GM13976 (cell line): ENCODE measurements at places on chromosomes 1 and 21.

DNA sequence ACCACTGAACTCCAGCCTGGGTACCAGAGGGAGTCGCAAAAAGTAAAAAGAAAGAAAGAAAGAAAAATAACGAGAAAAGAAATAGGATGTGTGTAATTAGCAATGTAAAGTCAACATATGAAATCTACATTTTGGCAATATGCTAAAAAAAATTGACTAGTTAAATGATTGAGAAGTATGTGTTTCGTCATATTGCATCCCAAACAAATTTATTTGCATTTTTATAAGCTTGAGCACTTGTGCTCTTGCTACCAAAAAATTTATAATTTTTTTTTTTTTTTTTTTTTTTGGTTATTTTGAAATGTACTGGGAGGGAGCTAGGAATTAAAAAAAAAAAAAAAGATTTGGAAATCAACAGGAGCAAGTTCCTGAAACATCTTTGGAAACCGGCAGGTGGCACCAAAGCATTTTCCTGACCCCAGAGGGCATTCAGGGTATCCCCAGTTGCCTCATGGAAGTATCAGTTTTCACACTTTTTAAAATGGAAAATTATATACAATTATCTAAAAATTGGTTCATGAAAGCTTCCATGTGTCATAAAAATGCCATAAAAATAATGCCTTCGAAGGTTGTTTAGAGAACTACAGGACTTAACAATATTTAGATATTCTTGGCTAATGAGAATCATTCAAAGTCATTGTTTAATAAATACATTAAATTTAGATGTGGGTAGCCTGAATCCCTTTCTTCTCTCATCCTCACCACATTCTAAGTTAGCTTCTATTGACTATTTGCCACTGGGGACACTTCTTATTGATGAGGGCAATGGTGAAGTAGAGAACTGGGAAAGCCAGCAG, 4.8 kb upstream of the HEATR1 start:
- peak; percentile 24 for DNase-seq

DNA sequence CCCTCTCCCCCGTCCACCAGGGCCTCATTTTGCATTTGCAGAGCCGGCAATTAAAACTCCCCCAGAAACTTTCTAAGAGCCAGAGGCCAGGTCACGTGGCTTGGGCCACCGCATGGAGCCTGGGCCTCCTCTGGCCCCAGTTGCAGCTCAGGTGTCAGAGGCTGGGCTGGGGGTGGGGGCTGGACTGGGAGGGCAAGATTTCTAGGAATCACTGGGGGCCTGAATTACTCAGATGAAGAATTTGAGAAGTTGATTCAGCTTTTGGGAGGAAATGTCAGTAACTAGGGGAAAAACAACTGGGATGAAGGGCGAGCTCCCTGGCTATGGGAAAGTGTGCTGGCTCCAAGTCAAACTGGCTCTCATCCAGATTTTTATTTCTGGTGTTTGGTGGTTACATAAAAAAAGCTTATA, 151.0 kb downstream of the CDC7 start:
- no peak for DNase-seq

DNA sequence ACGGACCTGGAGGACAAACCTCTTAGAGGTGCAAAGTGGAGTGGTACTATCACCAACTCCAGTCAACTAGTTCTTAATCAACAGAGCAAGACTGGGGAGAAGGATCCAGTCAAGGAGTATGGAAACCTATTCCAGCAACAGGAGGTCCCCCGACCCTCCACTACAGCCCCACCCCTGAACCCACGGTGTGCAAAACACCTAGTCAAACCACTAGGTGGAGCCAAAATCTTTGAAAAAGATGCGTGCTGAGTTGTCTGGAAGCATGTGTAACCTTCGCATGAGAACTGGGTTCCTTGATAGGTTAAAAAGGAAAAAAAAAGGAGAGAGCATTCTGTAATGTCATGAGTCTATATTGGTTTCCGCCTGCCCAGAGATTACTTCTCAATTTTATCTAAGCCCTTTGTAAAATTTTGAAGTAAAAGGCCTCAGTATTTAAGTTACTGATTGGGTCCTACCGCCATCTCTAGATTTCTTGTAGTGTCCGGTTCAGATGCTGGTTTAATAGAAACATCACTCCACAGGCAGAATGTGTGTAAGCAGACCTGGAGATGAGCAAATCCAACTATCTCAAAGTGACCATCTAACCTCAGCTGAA, 81.9 kb upstream of the HAO2 start:
- DNase-seq = peak; percentile 55

DNA sequence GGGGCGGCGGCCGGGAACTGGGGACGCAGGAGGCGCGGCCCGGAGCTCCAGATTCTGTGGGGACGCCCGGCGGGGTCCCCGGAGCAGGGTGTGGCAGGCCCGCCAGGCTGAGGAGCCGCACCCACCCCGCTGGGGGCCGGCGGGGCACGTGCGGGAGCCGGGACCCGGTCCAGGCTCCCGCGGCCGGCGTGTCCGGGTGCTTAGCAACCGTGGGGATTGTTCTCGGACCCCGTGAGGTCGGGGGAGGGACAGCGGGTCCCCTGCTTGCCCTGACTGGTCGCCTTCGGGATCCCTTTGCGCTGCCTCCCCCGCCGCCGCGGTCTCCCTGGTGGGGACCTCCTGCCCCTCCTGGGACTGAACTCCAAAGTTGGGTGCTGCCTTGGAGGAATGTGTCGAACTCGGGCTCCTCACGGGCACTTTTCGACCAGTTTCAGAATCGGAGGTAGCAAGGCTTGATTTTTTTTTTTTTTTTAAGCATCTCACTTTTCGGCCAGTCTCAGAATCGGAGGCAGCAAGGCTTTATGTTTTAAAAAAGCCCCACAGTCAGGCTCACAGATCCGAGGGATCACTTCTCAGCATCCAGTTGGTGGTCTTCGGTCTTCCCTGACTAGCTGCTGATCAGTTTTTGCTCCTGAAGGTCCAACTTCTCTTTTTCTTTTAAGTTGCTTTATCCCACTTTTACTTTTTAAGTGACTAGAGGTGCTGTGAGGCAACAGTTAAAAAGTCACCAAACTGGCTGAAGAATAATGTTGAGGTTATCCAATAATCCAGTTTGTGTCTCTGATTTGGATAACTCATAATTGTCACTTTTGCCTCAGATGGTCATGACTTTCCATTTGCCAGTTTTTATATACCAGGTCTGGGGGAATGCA, 648 bp downstream of the FAM76A start:
- DNase-seq = peak; percentile 82

DNA sequence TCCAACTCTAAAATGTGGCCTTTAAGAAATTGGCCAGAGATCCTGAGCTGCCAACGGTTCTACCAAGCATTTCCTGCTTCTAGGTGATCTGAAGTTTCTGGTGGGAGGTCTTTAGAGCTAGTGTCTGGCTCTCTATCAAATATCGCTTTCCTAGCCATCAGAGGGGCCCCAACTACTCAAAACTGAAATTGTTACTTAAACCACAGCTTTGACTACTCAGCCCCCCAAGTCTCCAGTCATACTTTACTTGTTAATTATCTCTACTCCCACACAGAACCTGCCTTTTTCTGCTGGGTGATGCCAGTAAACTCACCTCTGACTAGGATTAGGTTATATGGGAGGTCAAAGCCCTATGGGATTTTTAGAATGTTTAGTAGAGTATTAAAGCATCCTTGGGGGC, 95.1 kb downstream of the FASLG start:
- no peak for DNase-seq

- DNase-seq = no peak
These were observed 105.9 kb downstream of the KCNK1 start for GRCh38 chr1:233719655-233720341.

DNA sequence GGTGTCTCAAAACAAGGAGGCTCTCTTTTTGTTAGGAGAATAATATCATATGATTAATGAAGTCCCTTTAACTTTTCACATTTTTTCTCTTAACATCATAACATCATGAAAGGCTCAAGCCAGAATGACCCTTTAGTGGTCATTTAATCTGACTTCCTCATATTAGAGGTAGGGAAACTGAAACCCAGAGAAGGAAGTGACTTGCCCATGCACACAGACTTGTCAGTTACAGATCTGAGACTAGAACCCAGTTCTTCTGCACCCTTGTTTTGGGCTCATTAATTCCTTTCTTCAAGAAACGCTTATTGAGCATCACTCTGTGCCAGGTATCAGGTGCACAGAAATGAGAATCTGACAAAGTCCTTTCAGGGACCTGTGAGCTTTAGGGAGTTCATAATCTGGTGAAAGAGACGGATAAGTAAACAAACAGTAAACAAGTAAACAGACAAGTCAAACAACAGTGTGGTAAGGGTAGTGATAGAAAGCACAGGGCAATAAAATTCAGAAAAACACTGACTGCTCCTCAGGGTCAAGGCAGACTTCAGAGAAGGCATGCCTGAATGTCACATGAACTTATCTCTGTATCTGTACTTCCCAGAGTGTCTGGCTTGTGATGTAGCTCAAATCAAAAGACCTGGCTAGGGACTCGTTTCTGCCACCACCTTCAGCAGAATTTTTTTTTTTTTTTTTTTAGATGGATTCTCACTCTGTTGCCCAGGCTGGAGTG, 38.3 kb upstream of the OSBPL9 start:
- DNase-seq = peak; percentile 51

DNA sequence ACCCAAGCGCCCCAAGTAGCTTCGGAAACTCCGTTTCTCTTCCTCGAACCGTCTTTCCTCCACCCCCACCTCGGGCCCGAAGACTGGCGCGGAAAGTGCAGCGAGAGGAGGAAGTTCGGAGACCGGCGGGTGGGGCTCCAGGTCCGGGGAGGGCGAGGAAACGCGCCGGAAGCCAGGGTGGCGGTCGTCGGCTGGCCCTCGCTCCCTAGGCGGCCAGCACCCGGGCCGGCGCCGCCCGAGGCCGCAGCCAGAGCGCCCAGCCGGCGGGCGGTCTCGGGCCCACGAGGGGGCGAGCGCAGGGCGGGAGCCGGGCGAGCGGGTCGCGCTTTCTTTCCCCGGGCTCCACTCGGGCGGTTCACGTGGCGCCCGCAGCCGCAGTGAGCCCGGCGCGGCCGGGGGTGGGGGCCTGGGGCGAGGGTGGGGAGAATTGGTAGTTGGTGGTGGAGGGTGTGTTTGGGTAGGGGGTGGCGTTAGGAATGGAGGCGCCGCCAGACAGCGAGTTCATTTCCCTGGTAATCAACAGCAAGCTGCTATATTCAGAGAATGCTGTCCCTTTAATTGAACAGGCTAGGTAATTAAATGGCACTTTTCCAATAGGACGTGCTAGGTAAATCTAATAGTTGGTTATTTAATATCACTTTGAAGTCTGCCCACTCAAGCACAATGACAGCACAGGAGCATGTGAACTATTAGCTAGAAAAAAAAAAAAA, 6.7 kb downstream of the LMO4 start:
- DNase-seq = peak; percentile 77

- DNase-seq = no peak
These were observed 2.7 kb upstream of the CLDN19 start for GRCh38 chr1:42742617-42743316.

- DNase-seq = peak; percentile 34
These were observed 8.0 kb downstream of the NR5A2 start for GRCh38 chr1:200035397-200035955.

GRCh38 chr1:99590578-99591209, 55.2 kb upstream of the PALMD start:
- no peak for DNase-seq

DNA sequence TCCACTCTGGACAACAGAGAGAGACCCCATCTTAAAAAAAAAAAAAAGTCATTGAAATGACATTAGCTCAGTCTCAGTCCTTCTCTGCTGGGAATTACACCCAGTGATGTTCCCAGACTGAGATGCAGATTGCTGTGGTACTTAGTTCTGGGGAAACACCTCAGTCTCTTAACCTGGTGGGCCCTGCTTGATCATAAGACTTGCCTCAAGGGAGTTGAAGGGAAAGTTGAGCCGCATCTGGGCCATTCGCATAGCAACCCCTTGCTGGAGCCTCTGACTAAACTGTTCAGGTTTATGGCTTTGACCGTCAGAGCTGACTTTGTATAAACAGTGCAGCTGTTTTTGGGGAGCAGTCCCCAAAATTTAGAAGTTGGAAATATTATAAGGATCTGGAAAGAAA, 13.4 kb downstream of the FCRL4 start:
- no peak for DNase-seq

GRCh38 chr1:226370144-226370923, 37.6 kb downstream of the PARP1 start:
- DNase-seq = peak; percentile 55

- peak; percentile 68 for DNase-seq
These were observed 40.0 kb upstream of the IKBKE start for GRCh38 chr1:206430031-206430983.

DNA sequence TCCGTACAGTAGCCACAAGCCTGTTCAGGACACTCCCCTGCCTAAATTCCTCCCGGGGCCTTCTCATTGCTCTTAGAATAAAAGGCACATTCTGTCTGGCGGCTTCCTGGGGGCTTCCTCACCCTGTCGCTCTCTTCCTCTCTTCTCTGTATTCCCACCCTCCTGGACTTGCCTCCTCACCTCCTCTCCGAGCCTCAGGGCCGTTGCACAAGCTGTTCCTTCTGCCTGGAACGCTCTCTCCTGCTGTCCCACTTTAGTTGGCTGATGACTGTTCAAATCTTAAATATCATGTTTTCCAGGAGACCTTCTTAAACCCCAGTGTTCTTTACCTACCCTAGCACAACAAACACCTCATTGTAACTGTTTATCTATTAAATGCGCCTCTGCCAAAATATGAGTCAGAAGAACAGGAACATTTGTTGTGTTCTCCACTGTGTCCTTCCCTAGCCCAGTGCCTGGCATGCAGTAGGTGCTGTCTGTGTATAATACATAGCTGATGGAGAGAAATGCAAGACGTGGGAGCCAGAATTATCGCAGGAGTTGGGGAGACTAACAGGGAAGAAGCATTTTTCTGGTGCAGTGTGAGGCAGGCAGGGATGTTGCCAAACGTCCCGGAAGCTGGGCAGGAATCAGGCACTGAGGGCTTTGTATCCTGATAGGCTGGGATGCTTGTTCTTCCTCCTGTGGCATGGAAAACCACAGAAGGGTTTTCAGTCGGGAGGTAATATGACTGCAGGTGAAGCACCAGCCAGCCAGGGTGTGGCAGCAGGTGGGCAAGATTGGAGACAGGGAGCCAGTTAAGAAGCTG, 24.1 kb upstream of the THRAP3 start:
- DNase-seq = no peak

GRCh38 chr1:228249513-228250305, 41.9 kb downstream of the OBSCN start:
- DNase-seq = no peak

GRCh38 chr1:199784138-199784895, 243.2 kb upstream of the NR5A2 start:
- no peak for DNase-seq

DNA sequence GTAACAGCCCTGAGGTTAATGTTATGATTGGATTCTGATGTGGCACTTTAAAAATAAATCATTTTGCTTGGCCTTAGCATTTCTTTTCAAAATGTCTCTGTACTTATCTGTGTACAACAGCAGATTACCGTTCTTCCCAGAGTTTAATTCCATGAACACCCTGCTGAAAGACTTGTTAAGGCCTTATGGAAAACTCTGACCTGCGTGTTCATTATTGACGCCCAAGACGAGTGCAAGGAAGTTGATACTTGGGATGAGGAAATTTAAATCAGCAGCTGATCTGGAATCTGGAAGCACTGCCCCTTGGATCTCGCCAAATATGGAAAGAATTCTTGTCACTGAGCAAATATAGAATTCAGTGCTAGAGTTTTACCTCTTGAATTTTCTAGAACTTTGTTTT, 6.7 kb downstream of the ERG start:
- DNase-seq = no peak

- no peak for DNase-seq
These were observed 19.0 kb downstream of the TMEM63A start for GRCh38 chr1:225863167-225863566.
